ENCODE measurements at places on chromosomes 13 and 19. TPM values are rescaled to one million over a fixed set of nuclear protein-coding genes. Genes with fewer than 3 reads are reported as not detected.

The BCL3 gene
- polyA plus RNA-seq, result 4.9 TPM

- no peak for DNase-seq
Measured at GRCh38 chr13:34758628-34759027, 183.4 kb upstream of the NBEA start.

GRCh38 chr13:26326562-26326961 is 72.6 kb downstream of the CDK8 start:
- no peak for DNase-seq

DNA sequence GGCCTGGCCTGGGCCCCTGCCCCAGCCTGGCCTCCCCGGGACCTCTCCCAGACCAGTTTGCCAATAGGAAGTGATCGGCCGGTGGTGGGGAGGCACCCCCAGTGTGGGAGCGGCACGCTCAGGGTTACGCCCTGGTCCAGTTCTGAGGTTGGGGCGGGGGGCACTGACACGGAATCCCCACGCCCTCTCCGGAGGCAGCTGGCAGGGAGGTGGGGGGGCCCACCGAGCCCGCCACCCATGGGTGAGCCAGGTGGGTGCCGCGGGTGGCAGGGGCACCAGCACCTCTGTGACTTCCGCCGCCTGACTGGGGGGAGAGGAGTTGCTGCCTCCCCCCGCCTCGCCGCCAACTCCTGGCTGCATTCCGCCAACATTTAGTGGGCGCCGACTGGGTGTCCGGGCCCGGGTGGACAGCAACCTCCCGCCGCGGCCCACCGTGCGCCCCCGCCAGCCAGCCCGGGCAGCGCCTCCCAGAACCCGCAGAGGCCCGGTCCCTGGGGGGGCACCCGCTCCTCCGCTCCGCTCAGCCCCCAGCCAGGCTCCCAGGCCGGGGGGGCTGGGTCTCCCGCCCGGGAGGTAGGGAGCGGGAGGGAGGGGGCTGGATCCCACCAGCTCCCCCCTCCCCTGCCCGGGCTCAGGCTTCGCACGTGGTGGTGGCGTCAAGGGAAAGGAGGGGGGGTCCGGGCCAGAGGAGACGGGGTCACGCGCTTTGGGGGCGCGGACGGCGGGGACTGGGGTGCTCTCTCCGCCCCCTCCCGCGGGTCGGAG is 2.0 kb downstream of the ZBTB7A start:
- DNase-seq, result no peak

The ZSCAN5A gene
- 21.3 TPM for polyA plus RNA-seq

- DNase-seq, result no peak
Measured at GRCh38 chr13:93466502-93467036, 240.0 kb downstream of the GPC6 start.

The SYNGR4 gene
- polyA plus RNA-seq, result not detected

The ZNF534 gene
- polyA plus RNA-seq, result 1.2 TPM

GRCh38 chr19:10891405-10892086 is 20.2 kb downstream of the CARM1 start:
- DNase-seq, result peak; percentile 67

- no peak for DNase-seq
Measured at GRCh38 chr13:50721672-50721992, 121.9 kb downstream of the DLEU7 start.

DNA sequence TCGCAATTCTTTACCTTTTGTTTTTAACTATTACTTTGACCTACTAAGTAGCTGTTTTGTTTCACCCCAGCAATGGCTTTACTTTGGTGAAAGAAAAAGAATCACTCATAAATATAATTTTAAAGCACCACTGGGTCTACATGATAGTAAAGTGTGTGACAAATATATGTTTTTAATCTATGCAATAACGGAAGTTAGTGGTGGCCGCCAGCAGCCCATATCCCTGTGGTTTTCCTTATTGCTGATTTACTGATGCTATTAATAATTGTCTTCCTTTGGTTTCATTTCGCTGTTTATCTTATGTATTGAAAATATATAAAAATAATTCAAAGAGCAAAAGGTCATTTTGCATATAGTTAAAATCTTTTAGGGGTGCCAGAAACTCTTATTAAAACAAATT is 491.3 kb downstream of the DIAPH3 start:
- DNase-seq, result no peak

- DNase-seq, result no peak
Measured at GRCh38 chr13:28239374-28239773, 101.0 kb downstream of the PAN3 start.

The B3GNT3 gene
- 8.7 TPM for polyA plus RNA-seq

DNA sequence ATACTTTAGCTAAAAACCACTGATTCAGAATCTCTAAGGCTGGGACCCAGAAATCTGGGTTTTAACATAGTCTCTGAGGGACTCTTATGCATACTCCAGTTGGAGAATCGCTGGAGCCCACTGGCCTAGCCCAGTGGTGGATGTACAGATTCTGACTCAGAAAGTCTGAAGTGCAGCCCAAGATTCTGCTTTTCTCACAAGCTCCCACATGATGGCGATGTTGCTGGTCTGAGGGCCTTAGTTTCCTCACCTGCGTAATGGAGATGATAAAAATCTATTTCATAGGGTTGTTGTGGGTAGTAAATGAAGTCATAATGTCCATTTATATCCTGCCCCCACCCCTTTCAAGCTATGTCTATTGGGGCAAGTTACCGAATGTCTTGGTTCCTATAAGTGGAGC is 7.7 kb upstream of the CDADC1 start:
- no peak for DNase-seq

- no peak for DNase-seq
Measured at GRCh38 chr13:101092985-101093384, 323.3 kb downstream of the NALCN start.

The KLK8 gene
- 3.9 TPM for polyA plus RNA-seq

The MYBPC2 gene
- polyA plus RNA-seq, result 1.5 TPM

DNA sequence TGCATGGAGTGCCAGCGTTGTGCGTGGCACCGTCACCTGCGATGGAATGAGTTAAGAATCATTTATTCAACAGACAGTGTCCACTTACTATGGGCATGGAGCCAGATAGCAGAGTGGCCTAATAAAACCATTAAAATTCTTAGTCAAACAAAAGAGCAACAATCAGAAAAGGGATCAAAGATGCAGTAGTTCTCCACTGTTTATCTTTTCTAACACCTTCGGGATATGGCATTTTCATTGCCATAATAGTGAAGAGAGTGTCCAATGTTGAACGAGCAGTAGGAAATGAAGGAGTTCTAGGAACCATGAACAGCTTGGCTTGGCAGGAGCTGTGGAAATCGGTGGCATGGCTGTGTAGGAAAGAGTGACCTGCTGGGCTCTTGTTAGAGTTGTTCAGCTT is 2.0 kb downstream of the TNFSF11 start:
- no peak for DNase-seq

The ZNF486 gene
- polyA plus RNA-seq, result 23.6 TPM

- peak; percentile 3 for DNase-seq
Measured at GRCh38 chr13:63124863-63125262, 1709.2 kb upstream of the PCDH20 start.

The ATP8B3 gene
- polyA plus RNA-seq, result 0.85 TPM

DNA sequence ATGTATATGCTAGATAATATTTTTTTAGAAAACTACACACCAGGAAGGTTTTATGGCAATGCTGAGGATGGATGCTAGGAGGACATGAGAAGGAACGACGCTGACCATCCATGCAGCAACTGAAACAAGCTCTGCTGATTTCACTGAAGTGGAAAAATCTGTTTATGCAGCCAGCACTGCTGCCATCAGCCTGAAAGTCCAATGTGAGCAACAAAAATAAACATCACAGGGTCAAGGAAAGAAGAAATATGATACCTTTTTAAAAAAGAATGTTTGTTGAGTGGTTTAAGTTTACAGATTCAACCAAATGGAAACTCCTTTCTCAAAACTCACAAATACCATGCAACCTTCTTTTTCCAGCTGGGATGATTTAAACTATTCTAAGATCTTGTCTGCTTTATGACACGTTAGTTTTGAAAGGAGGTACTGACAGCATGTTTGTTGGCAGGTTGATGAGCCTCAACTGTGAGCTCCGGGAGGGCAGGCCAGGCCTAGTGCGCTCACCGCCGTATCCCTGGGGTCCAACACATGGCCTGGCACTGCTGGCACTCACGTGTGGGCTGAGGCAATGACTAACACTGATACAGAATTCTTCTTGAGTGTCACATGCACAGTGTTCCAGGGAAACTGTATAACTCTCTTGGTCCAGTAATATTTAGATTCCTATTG is 46.8 kb downstream of the LATS2 start:
- DNase-seq, result peak; percentile 57

- no peak for DNase-seq
Measured at GRCh38 chr19:4043401-4043800, 23.3 kb downstream of the ZBTB7A start.

Data from left kidney (tissue), 8 donors.